Mucosa of gallbladder (tissue), 1 donor: ENCODE measurements at places on chromosomes 1 and 21. TPM values are rescaled to one million over a fixed set of nuclear protein-coding genes. Genes with fewer than 3 reads are reported as not detected.
A peak's percentile ranks its signal among the peaks of the same experiment; 100 is the strongest.

DNA sequence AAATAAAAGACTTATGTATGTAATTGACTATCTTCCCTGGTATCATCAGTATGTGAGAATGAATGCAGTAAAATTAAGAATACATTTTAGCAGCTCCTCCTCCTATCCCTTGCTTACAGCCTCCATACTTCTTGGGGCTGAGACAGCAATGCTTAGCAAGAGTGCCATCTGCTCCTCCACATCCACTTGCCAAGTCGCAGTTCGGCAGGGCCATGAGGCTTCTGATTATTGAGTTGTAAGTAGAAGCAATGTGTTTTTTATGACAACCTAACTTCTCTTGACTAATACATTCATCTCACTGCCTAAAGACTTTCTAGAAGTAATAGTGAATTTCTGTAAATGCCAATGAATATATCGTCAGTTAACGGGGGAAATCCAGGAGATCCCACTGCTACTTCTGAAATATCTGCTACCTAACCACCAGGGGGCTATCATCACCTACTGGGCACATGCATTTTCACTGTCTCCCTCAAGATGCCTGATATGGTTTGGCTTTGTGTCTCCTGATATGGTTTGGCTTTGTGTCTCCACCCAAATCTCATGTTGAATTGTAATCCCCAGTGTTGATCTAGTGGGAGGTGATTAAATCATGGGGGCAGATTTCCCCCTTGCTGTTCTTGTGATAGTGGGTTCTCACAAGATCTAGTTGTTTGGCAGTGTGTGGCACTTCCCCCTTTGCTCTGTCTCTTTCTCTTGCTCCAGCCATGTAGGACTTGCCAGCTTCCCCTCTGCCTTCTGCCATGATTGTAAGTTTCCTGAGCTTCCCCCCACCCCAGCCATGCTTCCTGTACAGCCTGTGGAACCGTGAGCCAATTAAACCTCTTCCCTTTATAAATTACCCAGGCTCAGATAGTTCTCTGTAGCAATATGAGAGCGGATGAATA is 59.6 kb downstream of the EXTL2 start:
- no peak for DNase-seq

The FCRL5 gene
- total RNA-seq = 0.14 TPM

- DNase-seq = peak; percentile 80
Observed at GRCh38 chr1:16248603-16249516, 11.9 kb upstream of the CPLANE2 start.

The REG4 gene
- total RNA-seq = 0.49 TPM

DNA sequence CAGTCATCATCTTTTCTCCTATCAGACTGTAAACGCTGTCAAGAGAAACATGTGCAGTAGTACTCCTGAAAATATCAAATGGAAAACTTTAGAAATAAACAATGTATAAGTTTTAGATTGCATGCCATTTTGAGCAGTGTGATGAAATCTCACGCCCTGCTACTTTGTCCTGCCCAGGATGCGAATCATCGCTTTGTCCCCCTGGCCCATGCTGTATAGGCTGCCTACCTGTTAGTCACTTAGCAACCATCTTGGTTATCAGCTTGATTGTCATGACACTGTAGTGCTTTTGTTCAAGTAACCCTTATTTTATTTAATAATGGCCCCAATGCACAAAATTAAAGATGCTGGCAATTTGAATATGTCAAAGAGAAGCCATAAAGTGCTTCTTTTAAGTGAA is 363.0 kb downstream of the ZP4 start:
- DNase-seq = no peak

DNA sequence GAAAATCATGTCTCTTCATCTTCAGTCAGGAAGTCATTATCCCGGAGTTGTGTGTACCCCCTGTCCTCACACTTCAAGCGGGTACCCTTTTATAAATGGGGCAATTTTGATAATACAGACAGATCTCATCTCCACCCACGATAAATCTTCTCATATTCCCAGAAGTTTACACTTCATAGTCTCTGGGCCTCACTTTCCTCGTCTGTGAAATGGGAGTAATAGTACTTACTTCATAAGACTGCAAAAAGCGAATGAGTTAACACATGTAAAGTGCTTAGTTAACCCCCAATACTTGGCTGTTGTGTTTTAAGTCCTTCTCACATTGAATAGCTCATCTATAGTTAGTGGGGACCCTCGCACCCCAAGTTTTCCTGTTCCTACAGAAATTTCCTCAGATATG is 820 bp downstream of the NUP210L start:
- no peak for DNase-seq

DNA sequence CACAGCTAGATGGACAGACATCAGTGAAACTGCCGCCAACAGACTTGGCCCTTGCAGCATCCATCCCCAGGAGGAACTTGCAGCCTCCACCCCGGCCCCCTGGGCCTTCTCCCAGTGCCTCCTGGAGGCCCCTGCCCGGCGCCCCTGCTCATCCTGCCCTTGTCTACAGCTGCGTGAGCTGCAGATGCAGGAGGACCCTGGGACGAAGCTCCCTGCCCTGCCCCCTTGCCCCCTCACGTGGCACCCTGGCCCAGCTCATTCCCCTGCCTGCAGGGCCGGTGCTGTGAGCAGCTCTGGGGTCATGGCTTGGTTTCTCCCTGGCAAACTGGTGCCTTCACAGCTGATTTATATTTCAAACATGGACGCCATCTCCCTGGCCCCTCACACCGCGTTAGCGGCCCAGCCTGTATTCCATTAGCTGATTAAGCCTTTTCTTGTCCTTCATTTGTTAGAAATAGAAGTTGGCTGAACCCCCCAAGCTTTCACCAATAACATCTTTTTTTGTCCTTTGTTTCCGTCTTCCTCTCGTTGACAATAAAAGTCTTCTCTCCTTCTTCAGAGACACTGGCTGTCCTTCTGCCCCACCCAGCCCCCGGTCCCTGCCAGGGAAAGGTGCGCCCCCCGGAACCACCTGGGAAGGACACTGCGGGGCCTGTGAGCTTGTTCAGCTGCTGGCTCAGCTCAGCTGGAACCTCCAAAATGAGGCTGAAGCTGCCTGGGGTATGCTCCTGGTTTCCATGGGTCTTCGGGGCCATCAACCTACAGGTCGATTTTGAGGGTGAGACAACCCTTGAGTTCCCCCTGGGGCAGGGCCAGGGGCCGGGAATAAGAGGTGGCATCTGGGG is 34.0 kb upstream of the SLC19A1 start:
- DNase-seq = no peak

The EFHD2 gene
- 108 TPM for total RNA-seq

DNA sequence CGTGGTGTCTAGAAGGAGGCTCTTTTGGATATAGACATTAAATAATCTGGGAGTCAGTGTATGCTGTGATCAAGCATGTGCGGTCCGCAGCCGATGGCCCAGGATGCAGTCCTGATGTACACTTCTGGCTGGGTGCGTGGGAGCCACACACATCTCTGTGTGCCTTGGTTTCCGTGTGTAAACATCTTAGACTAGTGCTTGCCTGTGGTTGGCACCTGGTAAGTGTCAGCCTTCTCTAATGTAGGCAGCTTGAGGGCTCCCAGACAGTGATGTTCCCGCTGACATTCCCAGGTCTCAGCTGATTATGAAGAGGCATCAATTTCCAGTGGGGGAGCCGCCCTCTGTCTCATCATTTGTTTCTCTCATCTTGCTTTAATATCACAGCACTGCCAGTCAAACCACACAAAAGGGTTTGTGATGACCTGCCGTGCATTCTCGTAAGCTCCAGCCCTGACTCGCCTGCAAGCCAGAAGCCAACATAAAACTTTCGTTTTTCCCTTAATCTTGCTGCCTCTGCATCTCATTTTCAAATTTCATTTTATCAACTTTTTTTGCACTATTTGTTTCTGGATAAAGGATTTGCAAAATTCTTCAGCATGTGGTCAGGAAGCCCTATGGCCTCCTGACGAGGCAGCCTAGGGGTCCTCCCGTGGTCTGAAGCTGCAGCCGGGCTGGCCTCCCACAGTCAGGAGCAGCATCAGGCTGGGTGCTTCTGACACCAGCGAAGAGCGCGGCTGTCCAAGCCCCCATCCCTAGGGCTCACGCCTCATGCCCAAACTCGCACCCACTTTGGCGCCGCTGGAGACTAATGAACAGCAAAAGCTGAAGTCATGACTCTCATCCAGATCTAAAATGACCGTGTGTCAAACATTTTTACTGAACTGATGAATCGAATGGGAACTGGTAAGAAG is 28.1 kb downstream of the PDE9A start:
- DNase-seq = no peak

DNA sequence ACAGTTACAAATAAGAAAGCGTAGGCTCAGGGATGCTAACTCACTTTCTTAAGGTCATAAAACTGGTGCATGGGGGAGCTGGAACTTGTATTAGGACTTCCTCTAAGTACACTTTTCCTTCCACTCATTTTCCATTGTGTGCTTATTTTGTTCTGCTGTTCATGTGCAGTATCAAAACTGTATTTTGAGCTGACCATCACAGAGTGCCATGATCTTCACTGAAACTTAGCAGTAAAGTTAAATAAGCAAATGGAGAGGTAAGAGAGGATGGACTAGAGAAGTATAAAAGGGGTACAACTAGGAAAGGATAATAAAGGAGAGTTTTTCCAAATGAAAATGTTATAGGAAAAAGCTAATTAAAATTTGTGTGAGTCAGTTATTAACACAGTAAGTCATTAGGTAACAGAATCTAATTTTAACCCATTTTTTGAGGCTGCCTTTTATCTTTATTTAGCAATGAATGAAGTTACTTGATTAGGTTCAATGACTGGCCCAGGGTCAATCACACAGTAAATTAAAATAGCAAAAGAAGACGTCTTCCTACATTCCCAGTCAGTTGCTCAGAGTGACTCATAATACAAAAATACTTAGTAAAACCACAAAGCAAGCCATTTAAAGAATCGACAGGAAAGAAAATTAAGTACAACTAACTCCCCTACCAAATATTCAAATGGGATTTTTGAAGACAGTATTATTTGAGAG is 165.8 kb upstream of the C1orf105 start:
- no peak for DNase-seq

GRCh38 chr1:55893155-55893554 is 678.0 kb upstream of the USP24 start:
- no peak for DNase-seq

DNA sequence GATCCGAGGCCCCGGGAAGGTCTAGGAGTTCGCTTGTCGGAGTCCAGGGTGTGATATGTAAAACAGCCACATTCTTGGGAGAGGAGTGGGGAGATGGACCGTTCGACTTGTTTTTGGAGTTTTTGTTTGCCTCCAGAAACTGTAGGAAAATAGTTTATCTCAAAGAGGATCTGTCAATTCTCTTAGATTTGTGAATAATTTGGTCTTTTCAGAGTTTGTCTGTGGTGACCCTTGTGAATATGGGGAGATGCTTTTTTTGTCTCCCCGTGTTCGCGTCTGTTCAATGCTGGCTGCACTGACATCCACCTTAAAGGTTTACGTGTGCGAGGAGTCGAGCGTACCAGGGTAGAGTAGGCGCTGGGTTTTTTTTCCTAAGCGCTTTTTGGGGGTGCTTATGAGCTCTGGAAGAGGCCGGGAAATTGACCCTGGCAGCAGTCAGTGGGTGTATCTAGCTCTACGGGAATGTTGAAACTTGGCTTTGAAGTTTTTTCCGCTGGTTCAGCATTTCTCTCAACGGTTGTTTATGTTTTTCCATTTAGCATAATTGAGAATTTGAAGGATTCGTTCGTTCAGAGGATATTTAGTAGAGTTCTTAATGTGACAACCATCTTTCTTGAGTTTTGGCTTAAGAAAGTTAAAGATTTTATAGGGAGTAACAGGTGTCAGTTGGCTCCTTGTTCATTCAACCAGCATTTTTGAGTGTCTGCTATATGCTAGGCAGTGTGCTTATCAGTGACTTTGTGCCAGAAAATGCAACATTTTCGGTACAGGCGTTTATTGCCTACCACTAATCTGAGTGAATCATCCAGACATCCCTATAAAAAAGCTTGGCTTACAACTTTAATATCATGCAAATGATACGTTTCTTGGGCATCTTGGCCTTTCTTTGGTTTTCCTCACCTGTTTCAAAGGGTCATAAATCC is 1.2 kb downstream of the SZRD1 start:
- DNase-seq = no peak

- DNase-seq = no peak
Observed at GRCh38 chr1:60564916-60565750, 491.6 kb upstream of the C1orf87 start.

GRCh38 chr1:95072532-95073419 is at the start of gene ALG14:
Gene ALG14 (minus strand): TSS chr1:95072951. CDS start chr1:95072898, 53 bp downstream.
- DNase-seq = peak; percentile 95

- peak; percentile 64 for DNase-seq
Observed at GRCh38 chr1:157963713-157964112, 29.7 kb upstream of the KIRREL1 start.

GRCh38 chr1:51946300-51946699 is 44.2 kb downstream of the RAB3B start:
- no peak for DNase-seq

The NEK2 gene
- 1.3 TPM for total RNA-seq

DNA sequence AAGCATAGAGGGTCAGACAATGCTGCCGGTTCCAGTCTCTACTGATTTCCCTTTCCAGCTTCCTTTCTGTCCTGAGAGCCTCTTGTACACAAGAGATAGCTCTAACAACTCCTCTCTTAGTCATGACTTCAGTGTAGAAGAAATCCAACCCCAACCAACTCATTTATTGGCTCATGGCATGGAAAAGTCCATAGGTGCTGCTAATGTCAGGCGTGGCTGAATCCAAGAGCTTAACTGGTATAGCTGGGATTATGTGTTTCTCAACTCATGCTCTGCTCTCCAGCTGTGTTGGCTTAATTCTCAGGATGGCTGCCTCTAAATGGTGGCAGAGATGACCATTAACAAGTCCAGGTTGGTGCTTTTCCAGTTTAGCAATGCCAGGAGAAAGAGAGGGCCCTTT is 12.4 kb upstream of the THRAP3 start:
- no peak for DNase-seq

The CSMD2 gene
- total RNA-seq = 6.5 TPM

GRCh38 chr1:164868990-164869389 is 310.0 kb downstream of the PBX1 start:
- no peak for DNase-seq

The PPFIA4 gene
- 7.0 TPM for total RNA-seq

GRCh38 chr1:1938613-1939295 is 19.7 kb upstream of the TMEM52 start:
- DNase-seq = no peak

DNA sequence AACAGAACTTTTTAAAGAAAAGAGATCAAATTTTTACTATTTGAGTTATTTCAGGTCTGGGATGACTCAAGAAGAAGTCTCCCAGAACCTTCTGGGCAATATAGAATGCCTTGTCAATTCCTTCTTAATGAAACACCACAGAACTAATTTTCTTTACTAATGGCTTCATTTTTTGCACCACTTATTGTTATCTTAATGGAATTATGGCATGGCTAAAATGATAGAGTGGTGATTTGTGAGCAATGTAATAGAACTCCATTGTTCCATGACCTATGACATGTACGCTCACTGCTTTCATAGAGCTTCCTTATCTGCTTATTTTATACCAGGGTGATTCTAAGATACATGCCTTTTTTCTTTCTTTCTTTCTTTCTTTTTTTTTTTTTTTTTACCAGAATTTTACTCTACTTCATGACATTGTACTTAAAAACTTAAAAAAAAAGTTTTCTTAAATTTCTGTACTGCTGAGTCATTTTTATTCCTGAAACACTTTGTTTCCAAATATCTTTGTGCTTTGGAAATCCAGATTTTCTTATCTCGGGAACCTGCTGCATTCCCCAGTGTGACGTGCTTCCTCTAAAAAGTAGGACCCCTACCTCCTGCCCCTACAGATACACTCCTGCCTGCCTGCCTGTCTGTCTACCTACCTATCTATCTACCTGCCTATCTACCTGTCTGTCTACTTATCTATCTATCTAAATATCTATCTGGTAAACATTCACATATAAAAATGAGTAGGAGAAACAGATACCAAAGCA is 284.9 kb downstream of the PBX1 start:
- no peak for DNase-seq

The BRINP3 gene
- total RNA-seq = 0.35 TPM

GRCh38 chr1:15345705-15346345 is 63.9 kb upstream of the EFHD2 start:
- DNase-seq = peak; percentile 64
